Activated naive CD4-positive, alpha-beta T cell treated with anti-CD3 and anti-CD28 coated beads, Interleukin-2, amount 10 ng/mL, durations not matched to agents 7 days and 5 days (primary cell): ENCODE measurements at places on chromosomes 4 and X.

- DNase-seq, result no peak
Measured at GRCh38 chr4:127856813-127857447, 23.8 kb upstream of the PLK4 start.

- no peak for DNase-seq
Measured at GRCh38 chr4:24044610-24045589, 155.1 kb upstream of the PPARGC1A start.

- DNase-seq, result no peak
Measured at GRCh38 chr4:140238351-140239056, 84.5 kb upstream of the MAML3 start.

DNA sequence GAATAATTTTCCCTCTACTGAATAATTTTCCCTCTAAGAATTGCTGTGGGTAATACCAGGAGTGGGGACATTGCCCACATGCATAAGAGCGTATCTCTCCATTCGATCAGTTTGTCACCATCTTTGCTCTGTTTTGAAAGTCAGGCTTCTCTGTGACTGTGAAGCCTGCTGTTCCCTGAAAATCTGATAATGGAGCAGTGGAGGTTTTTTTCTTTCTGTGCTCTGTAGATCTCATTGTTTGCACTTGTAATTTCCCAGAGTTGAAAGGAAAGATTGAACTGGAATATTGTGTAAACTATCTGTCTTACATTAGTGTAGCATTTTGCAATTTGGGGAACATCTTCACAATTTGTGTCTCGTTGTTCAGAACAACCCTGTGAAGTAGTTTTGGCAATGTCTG is 4.3 kb downstream of the ZXDB start:
- no peak for DNase-seq

DNA sequence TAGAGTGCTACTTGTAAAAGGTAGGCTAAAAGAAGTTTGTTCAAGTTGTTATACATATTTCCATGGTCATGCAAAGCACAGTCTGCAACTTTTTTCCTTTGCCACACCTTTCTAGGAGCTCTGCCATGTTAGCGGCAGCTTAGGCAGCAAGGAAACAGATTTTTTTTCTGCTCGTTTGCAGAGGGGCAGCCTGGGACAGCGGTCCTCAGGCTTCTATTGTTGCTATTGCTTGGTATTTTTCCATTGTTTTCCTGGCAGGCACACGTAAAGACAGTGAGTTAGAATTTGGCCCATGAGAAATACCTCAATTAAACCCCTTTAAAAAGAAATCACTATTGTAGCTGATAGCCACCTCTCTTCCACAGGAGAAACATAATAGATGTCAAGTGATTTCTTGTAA is 391.4 kb downstream of the SH2D1A start:
- DNase-seq, result no peak

- no peak for DNase-seq
Measured at GRCh38 chr4:25588206-25588605, 67.4 kb upstream of the SLC34A2 start.

DNA sequence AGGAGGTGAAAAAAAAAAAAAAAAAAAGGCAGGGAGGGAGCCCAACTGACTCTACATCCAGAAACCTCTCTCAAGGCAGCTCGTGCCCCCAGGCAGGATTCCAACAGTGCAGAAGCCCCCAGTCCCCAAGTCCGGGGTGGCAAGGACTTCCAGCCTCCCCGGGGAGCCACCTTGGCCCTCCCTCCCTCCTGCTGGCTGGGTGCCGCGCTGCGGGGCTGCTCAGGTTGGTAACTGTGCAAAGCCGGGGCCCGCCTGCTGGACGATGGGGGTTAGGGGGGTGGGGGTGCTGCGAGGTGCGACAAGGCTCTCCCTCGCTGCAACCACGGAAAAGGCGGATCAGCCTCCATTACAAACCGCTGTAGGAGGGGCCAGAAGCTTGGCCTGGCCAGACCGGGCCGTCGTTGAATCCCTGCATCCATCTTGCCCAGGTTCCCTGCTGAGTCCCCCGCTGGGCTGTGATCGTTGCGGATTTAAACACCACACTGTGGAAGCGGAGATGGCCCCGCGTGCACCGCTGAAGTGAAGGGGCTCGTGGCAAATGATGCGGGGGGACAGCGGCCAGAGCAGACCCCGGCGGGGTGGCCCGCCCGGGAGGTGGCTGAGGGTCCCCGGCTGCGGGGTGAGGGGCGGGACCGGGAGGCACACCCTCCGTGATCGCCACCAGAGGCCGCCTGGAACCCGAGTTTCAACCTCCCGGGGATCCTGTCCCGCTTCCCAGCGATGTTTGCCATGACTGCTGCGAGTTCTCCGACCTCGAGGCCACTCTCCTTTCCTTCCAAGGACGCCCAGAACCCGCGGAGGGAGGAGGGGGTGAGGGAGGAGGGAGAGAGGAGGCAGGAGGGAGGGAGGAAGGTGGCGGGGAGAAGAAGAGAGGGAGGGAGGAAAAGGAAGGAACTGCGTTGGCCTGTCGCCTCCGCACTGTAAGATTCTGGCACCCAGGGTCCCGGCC is 58.0 kb upstream of the DDX3X start:
- DNase-seq, result peak; percentile 68

- no peak for DNase-seq
Measured at GRCh38 chr4:110467400-110467799, 8.6 kb upstream of the ENPEP start.

DNA sequence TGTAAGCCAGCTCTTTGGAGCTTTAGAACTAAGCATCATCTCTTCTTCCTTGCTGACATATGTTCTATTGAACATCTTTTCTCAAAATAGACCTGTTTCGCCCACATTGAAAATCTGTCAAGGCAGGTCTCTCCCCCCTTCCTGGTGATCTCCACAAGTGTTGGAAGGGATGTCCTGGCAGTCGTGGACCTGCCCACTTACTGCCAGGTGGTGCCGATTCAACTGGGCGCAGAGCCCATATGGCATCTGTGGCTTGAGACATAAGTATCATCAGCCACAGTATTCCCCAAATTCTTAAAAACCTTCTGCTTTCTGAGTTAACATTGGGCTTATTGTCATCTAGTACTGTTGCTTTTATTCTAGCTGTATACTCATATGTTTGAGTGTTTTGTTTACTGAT is 969.3 kb upstream of the FTHL17 start:
- no peak for DNase-seq
